ENCODE measurements at places on chromosomes 6 and 20.

DNA sequence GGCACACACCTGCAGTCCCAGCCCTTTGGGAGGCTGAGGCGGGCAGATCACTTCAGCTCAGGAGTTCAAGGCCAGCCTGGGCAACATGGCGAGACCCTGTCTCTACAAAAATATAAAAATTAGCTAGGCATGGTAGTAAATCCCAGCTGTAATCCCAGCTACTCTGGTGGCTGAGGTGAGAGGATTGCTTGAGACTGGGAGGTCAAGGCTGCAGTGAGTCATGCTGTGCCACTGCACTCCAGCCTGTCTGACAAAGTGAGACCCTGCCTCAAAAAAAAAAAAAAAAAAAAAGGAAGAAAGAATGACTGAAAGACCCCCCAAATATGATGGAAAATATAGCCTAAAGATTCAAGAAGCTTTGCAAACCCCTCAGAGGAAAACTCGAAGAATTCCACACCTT, 26.8 kb downstream of the METTL24 start:
- no peak for DNase-seq

DNA sequence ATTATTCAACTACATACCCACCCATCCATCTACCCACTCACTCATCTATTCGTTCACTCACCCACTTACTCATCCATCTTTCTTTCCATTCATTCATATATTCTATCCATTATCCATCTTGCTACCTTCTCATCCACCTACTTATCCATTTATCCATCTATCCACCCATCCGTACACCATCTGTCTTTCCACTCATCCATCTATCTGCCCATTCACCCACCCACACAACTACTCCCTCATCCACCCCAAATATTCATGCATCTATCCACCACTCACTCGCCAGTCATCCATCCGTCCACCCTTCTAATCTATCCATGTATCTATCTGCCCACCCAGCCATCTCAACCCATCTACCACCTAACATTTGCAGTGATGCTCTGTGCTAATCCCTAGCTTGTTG, 13.6 kb upstream of the KCNB1 start:
- DNase-seq, result no peak

GRCh38 chr6:40479706-40480105, 107.5 kb downstream of the LRFN2 start:
- DNase-seq, result no peak

DNA sequence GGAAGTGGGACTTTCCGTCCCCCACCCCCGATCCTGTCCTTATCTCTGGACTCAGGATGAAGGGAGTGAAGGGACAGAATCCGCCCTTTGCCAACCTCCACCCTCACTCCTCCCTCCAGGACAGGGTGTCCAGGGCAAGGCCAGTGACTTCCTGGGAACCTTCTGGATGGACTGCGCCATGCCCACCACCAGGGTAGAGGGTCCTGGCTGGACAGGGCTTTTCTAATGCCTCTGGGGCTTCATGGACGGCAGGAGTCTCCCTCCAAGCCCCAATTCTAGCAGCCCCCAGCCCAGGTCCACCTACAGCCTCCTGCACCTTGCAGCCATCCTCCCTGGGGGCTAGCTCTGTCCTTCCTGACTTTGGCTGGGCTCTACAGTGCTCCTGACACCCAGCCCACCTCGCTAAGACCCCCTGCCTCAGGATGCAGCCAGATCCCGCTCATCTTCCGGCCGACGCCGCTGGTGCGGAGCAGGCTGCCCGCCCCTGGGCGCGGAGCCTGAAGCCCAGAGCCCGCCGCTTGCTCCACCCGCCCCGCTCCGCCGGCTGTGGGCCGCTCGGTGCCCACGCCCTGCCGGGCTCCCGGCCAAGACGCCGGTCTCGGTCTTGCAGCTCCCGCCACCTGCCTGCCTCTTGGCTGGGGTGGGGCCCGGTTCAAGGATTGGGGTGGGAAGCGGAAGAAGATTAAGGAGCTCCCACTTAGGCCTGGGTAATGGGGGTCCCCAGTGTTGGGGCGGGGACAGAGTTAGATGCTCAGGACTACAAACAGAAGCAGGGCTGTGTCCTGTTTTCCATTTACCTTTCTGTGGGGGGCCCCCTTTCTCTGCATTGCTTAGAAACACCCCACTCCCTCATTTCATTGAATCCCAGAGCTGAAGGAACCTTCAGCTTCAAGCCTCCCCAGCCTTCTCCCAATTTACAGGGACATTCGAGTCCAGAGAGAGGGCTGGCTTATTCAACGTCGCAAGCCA, 72.8 kb downstream of the MDGA1 start:
- DNase-seq, result peak; percentile 58

DNA sequence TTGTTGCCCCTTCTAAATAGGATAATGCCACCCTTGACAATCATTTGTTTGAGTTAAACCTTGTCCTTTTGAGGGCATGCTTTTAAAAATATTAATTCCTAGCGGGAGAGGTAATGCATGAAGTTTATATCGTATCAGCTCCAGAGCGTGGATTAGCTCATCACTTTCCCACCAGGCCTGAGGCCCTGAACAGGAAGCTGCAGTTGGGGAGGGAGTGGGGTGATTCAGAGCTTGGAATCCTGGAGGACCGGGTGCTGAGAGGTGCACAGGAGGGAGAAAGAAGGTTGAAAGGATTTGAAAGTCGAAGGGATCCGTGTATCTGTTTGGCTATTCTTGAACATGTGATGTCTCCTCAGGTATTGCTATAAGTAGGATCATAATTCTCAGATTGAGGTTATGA, 25.0 kb downstream of the ZDHHC14 start:
- DNase-seq, result peak; percentile 65

GRCh38 chr6:124796464-124796970, 165.7 kb upstream of the RNF217 start:
- no peak for DNase-seq

DNA sequence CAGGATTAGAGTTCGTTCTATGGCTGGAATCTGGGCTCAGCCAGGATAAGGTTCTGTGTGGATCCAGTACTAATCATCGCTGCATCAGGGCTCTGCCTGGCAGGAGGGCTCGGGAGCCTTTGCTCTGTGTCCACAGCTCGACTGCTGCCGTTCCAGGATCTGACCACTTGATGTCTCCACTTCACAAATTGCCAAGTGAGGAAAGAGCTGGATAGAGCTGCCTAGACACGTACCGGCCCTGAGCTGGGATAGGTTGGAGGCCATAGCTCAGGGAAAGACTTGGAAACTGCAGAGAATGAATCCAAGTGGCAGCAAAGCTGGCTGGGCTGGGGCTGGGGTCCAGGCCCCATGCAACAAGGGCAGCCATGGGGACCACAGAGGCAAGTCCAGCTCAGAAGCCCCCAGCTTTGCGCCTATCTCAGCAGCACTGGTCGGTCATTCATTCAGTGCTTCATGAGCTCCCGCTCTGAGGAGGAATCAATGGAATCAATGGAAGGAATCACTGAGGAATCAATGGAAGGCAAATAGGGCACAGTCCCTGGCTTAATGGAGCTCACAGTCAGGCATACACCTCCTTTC, 38.0 kb upstream of the TOP1 start:
- peak; percentile 75 for DNase-seq

- DNase-seq, result no peak
Observed at GRCh38 chr6:158337332-158337731, 25.1 kb downstream of the TULP4 start.
